ENCODE measurements at places on chromosomes 7 and 10.

- DNase-seq, result no peak
Observed at GRCh38 chr7:141872931-141873330, 31.6 kb upstream of the PRSS37 start.

DNA sequence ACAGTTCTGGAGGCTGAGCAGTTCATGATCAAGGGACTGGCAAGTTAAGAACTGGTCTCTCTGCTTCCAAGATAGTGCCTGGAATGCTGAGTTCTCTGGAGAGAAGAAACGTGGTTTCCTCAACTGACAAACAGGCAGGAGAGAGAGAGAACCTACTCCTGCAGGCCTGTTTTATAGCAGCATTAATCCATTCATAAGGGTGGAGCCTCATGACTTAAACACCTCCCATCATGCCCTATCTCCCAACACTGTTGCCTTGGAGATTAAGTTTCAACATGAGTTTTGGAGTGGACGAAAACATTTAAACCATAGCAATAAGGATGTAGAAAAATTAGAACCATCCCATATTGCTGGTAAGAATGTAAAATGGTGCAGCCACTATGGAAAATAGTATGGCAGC is 32.3 kb upstream of the IMMP2L start:
- DNase-seq, result no peak

DNA sequence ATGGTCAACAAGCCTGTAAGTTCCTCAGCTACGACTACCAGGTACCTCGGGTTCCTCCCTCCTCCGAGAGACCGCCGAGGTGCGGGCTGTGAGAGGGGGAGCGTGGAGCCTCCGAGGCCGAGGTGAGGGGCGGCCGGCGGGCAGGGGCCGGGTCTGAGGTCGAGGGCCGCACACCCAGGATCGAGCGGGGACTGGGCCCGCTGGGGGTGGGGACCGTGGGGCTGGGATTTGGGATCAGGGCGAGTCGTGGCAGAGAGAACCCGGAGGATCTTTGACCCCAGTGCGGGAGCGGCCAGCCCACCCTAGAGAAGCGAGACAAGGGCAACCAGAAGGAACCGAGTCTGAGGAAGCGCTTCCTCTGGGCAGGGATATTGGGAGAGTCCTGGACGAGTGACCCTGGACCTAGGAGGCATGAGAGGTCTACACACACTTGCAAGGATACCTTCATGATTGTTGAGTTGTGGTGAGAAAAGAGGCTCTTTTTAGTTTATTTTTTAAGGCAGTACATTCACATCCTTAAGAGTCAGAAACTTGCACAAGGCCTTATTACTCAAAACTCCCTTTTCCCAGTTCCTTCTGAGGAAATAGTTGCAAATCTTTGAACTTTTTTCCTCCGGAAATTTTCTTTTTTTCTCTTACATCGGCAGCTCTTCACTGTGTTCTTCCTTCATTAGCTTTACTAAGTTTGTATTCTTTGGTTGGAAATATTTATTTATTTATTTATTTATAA is 395 bp downstream of the ZNF487 start:
- peak; percentile 23 for DNase-seq

- DNase-seq, result no peak
Observed at GRCh38 chr7:144776447-144776846, 59.4 kb downstream of the TPK1 start.

DNA sequence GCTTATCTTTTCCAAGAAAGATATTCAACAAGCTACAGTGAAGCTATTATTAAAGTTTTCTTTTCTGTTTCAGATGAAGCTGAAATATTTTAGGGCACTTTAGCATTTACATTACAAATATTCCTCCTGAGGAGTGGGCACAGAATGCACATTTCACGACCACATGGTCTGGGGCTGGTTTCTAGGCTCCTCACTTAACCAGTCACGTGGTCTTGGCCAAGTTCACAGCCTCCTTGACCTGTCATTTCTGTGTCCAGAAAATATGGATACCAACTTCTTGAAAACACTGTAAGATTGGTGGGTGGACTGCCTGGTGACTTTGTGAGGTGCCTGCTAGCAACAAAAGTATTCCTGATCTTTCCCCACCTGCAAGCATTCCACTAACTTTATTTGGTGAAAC is 70.9 kb downstream of the FAM171A1 start:
- DNase-seq, result no peak

DNA sequence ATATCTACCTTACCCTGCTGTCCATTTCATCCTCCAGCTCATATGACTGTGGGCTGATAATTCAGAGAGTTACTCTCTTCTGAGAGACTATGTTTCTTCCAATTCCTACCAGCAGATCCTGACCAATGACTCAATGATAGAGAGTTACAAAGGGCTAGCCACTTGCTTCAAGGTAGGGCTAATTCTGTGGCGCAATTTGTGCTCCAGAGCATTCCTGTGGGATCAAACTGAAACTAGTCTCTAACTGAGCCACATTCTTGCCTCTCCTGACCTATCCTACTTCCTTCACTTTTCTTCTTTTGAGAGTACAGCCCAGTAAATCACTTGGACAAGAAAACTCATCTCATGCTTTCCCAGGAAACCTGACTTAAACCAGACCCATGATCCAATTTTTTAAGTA is 17.9 kb upstream of the ASZ1 start:
- no peak for DNase-seq

- DNase-seq, result no peak
Observed at GRCh38 chr10:59607970-59608369, 101.7 kb downstream of the SLC16A9 start.

- DNase-seq, result peak; percentile 13
Observed at GRCh38 chr7:51927738-51928137, 611.1 kb upstream of the COBL start.

DNA sequence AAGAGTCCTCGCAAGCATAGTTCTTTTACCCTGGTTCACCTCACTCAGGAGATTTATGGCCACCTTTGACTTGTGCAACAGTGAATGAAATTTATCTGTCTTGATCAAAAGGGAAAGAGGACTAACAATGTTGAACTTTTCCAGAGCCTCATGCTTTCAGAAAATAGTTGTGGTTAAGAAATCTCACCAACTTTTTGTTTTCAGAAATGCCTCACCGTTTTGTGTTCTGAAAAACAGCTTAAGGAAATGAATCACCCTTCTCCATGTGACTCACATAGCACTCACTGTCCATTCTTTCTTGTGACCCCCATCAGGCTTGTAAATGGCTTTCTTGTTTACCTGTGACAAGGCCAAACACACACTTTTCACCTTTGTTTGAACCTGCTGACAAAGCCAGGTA is 148.6 kb upstream of the FAM3C start:
- no peak for DNase-seq

GRCh38 chr7:105278973-105279687 is 109.6 kb downstream of the SRPK2 start:
- DNase-seq, result no peak

GRCh38 chr10:58019863-58020537 is 247.7 kb downstream of the IPMK start:
- DNase-seq, result no peak

GRCh38 chr10:59666310-59666709 is 43.3 kb downstream of the SLC16A9 start:
- DNase-seq, result no peak

DNA sequence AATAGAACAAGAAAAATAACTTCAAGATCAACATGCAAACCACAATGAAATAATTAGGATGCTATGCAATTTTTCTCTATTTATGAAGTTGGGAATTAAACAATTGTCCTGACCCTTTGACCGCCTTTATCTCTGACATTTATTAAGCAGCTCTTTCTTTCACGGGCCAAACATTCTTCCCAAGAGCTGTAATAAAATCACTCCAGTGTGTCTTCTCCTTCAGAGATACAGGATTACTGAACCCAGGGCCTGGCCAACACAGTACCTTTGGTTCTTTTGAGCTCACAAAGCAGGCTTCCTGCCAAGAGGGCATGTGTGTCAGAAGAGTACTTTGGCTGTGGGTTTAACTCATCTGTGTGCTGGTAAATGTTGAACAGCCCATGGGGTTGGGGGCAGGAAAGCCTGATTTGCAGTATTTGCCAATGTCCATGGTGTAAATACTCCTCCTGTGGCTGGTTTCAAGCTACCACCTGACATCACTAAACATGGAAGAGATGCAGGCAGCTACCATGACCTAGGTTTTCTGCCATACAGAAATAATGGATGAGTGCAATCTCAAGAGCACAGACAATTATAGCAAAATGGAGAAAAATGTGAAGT is 121.7 kb downstream of the FANK1 start:
- no peak for DNase-seq

- DNase-seq, result peak; percentile 13
Observed at GRCh38 chr10:50310560-50311174, 59.4 kb upstream of the ASAH2 start.

- no peak for DNase-seq
Observed at GRCh38 chr10:129653861-129654260, 186.8 kb downstream of the MGMT start.

DNA sequence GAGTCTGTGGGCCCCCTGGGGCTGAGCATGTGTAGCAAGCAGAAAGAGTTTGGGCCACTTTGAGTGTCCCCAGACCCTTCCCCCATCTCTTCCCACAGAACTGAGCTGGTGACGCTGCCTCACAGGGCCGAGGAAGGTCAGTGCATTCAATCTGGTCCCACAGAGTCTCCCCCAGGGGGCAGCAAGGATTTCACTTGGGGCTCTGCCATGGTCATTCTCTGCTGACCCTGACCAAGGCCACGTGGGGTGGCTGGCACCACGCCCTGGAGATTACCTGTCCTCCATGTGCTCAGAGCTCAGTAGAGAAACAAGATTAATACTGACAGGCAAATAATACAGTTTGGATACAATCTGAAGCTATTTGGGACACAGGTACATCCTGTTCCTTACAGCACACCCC is 30.2 kb downstream of the ADRA2A start:
- DNase-seq, result no peak

DNA sequence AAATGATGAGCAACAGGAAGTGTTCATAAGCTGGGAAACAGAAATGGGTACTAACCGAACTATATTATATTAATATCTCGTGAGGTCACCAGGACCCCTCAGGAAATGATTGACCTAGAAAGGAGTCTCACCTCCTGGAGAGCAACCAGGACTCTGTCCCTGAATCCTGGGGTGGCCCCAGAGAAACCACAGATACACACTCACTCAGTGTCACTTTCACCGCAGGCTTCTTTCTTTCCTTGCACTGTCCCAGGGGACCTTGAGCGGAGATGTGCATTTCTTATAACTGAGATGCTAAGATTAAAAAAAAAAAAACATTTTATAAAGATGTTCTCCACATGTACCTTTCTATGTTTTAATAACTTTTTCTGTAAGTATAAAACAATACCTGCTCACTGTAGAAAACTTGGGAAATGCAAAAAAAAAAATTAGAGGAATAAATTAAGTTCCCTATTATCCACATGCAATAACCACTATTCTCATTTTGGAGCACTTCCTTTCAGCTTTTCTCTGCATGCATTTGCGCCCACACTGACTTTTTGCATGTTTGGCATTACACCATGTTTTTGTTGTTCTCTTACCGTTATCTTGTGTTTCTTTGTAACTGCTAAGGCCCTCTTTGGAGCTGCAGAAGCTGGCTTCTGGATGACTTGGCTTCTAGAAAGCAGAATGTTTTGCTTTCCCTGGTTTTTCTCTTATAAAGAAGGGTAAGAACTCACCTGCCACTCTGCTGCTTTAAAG is 15.0 kb downstream of the NOD1 start:
- peak; percentile 30 for DNase-seq

- DNase-seq, result no peak
Observed at GRCh38 chr7:24733414-24734060, 23.7 kb downstream of the GSDME start.

DNA sequence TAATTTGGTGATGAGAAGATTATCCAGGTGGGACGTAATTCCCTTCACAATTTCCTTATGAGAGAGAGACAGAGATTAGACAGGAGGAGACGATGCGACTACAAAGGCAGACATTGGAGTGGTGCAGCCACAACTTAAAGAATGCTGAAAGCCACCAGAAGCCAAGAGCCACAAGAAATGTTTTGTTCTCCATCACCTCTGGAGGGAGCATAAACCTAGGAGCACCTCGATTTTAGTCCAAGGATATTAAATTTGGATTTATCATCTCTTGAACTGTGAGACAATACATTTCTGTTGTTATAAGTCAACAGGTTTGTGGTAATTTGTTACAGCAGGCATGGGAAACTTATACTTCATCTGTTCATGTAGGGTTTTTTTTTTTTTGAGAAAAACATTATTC is 418.9 kb downstream of the DGKB start:
- DNase-seq, result no peak

DNA sequence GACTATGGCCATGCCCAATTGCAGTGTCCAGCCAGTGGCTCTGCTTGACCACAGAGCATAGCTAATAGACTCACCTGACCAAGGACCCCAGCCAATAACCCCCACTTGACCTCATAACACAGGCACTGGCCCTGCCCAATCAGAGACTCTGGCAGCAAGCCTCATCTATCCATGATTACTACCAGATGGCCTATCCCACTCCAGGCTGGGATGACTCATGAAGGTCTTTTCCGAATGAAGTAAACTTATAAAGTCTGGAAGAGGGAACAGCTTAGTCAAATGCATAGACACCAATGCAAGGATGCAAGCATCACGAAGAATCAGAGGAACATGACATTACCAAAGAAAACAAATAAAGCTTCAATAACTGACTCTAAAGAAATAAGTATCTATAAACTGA is 141.4 kb downstream of the TMEM168 start:
- DNase-seq, result no peak

DNA sequence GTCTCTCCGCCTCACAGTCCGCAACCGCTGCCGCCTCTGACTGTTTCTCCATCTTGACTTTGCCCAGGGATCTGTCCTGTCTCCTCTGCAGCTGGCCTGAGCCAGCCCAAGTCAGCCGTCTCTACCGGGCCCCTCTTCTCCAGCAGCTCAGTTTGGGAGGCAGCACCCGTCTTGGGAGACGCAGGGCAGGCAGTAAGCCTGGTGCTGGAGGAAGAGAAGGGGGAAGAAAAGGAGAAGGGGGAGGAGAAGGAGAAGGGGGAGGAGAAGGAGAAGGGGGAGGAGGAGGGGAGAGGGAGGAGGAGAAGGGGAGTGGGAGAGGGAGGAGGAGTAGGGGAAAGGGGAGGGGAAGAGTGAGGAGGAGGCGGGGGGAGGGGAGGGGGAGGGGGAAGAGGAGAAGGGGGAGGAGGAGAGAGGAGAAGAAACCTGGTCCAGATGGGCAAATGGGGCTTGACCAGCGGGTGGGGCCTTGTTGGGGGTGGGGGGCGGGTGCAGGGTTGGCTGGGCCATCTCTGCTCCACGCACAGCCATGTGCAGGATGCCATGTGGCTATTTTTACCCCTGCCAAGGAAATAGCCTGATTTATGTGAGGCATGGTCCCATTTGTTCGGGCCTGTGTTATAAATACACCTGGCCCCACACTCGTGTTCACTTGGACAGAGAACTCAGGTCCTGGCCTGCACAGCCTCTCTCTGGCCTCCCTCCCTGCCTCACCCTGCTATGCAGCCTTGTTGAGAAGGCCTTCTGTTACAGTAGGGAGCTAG is 35.9 kb upstream of the FZD9 start:
- peak; percentile 35 for DNase-seq

- DNase-seq, result no peak
Observed at GRCh38 chr10:128062881-128063563, 63.2 kb downstream of the MKI67 start.

DNA sequence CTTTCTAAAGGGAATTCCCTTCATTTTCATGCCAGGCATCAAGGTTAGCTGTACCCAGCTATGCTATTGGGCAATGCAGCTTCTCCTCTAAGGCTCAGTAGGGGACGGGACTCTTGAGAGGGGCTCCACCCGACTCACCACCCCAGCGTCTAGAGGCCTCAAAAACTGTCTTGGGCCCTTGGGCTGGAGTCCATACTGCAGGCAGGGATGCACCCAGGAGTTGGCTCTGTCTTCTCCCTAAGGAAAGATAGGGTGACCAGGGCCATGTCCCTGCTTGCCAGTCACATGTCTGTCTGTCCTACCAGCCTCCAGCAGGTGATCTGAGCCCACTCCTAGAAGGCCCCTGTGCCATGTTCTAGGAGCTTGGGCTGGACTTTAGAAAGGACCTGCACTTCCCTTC is 1.2 kb downstream of the OPN4 start:
- DNase-seq, result no peak

- no peak for DNase-seq
Observed at GRCh38 chr7:142188154-142188553, 69.7 kb downstream of the PRSS58 start.

All from SK-N-DZ (cell line).